ENCODE measurements at places on chromosomes 12 and 14. TPM values are rescaled to one million over a fixed set of nuclear protein-coding genes. Genes with fewer than 3 reads are reported as not detected.

The SPX gene
- total RNA-seq = not detected

GRCh38 chr12:54734196-54734950 lies 86.2 kb upstream of the DCD start:
- H3K27me3 ChIP-seq = peaks cover 19% of the 10 kb centered on the region
- no peak for DNase-seq
- no peak overlapping the region for H3K4me3 ChIP-seq
- no peaks in the 10 kb centered on the region for H3K36me3 ChIP-seq
- no peaks in the 10 kb centered on the region for H3K4me1 ChIP-seq

DNA sequence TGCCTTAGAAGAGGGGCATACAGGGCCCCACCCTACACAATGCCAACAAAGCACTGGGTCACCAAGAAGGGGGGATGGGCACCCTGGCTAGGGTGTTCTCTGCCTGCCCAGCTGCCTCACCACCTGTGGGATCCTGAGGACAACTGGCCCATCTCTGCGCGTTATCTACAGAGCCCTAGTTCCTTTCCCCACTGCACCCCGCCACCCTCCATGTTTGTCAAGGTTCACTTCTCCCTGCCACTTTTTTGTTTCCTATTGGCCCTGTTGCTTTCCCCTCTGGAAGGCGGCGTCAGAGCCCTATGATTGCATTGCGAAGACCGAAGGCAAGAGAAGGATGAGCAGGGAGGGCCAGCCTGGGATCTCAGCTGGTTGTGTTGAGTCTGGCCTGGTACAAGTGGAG lies 1.6 kb downstream of the SLC48A1 start:
- no peaks in the 10 kb centered on the region for H3K27me3 ChIP-seq
- peak overlapping the region; percentile 88 for H3K4me3 ChIP-seq
- H3K27ac ChIP-seq = no peak overlapping the region
- peaks cover 51% of the 10 kb centered on the region for H3K4me1 ChIP-seq
- no peaks in the 10 kb centered on the region for H3K36me3 ChIP-seq

The LRRC10 gene
- total RNA-seq = not detected

GRCh38 chr14:32259368-32260013 lies 56.4 kb upstream of the RNU6-8 start:
- H3K4me1 ChIP-seq = peaks cover 31% of the 10 kb centered on the region
- DNase-seq = no peak
- no peaks in the 10 kb centered on the region for H3K27me3 ChIP-seq
- peaks cover 14% of the 10 kb centered on the region for H3K36me3 ChIP-seq
- H3K4me3 ChIP-seq = no peak overlapping the region
- H3K27ac ChIP-seq = peak overlapping the region; percentile 84

- H3K4me1 ChIP-seq = no peaks in the 10 kb centered on the region
- H3K27ac ChIP-seq = no peak overlapping the region
- DNase-seq = no peak
- no peaks in the 10 kb centered on the region for H3K36me3 ChIP-seq
- no peak overlapping the region for H3K4me3 ChIP-seq
Observed at GRCh38 chr12:27220055-27220987, 23.8 kb upstream of the STK38L start.

DNA sequence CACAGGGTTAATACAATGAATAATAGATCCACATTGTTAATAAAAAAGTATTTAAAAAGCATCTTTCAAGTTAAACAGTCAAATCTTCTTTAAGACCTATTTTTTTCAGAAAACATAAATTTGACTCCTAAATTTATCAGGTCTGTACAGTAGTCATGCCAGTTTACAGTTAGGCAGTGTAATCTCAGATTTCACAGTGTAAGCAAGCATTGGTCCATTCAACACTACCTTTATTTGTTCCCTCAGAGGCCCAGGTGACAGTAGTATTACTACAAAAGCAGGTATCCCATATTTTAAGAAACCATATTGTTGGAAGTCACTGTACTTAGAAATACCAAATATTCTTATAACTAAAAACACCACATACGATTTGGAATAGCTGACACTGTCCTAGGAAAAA lies 6.1 kb downstream of the ATP2B1 start:
- no peaks in the 10 kb centered on the region for H3K27me3 ChIP-seq
- H3K36me3 ChIP-seq = no peaks in the 10 kb centered on the region
- DNase-seq = no peak
- H3K27ac ChIP-seq = no peak overlapping the region
- peaks cover 67% of the 10 kb centered on the region for H3K4me1 ChIP-seq

The CDK4 gene
- total RNA-seq = 175 TPM

DNA sequence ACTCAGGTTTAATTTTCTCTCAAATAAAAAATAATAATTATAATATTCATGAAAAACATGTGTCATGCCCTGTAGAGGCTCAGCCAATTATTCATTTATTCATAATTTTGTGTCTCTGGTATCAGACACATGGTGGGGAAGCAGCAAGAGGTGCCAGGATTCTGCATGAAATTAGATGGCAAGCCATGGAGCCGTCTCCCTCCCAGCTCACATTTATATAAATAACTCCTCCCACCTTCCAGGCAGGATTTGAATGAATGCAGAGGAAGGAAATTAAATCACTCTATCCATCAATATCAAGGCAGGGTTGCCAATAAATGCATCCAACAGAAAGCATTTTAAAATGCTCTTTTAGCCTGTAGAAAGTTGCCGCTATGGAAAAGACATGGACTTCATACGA lies 98.1 kb downstream of the PTPRR start:
- H3K36me3 ChIP-seq = no peaks in the 10 kb centered on the region
- H3K4me3 ChIP-seq = no peak overlapping the region
- H3K27ac ChIP-seq = no peak overlapping the region
- H3K4me1 ChIP-seq = peaks cover 3% of the 10 kb centered on the region

DNA sequence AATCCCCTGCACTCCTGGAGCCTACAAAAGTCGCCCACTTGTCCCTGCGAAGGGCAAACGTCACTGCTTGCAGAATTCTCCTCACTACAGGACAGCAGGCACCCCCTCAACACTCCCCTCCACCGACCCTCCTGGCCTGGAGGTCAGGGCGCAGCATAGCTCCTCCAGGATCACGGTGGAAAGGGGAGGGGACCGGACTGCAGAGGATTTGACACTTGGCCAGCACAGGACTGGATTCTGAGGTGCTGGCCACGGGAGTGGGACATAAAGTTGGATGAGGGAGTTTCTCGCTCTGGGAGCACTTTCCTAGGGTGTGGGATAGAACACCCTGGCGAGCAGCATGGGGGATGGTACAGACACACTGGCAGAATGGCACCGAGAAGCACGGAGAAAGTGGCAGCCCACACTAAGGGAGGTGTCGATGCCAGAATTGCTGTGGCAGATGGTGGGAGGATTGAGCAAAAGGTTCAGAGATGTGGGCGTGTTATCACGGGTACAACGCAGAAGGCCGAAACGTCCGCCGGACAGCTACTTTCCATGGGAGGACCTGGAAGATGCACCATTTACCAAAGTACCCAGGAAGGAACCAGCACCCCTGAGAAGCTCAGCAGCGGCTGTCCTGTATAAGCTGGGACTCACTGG lies 51.4 kb upstream of the DIO3 start:
- no peaks in the 10 kb centered on the region for H3K36me3 ChIP-seq
- H3K4me1 ChIP-seq = no peaks in the 10 kb centered on the region
- DNase-seq = no peak
- no peak overlapping the region for H3K4me3 ChIP-seq

The MUCL1 gene
- not detected for total RNA-seq

All from mesothelial cell of epicardium (in vitro differentiated cells).